ENCODE measurements at places on chromosomes 12 and 14. TPM values are rescaled to one million over a fixed set of nuclear protein-coding genes. Genes with fewer than 3 reads are reported as not detected.
A peak's percentile ranks its signal among the peaks of the same experiment; 100 is the strongest.

The TBX5 gene
- 30.7 TPM for total RNA-seq

The RAPGEF3 gene
- 43.5 TPM for total RNA-seq

DNA sequence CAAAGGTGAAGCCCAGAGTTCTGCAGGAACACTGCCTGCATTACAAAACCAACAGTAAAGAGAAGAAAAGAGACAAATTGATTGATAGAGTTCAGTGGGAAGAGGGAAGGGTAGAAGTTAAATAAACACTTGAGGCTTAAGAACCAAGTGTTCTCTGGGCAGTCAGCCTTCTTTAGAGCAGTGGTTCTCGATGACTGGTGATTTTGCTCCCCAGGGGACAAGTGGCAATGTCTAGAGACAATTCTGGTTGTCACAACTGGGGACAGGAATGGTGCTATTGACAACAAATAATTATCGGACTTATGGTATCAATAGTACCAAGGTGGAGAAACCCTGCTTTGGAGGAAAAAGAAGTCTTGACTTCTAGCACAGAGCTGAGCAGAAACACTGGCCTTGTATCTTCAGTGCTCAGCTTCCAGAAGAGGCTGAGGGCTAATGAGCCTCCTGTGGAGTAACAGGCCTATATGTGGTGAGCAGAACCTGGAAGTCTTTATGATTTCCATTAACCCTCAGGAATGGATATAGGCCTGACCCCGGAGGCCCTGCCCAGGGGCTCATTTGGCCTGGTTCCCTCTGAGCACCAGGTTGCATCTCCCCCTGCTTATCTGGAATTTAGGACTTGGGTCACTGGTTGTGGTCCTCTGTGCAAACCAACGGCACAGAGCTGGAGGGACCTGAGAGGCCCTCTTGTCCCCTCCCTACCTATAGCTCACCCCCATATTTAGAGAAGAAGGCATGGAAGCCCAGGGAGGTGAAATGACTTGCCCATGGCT is 204.6 kb upstream of the PWP1 start:
- H3K27me3 ChIP-seq, result no peaks in the 10 kb centered on the region
- no peaks in the 10 kb centered on the region for H3K36me3 ChIP-seq
- DNase-seq, result no peak
- no peaks in the 10 kb centered on the region for H3K4me1 ChIP-seq
- no peak overlapping the region for H3K4me3 ChIP-seq

- no peak for DNase-seq
- no peaks in the 10 kb centered on the region for H3K36me3 ChIP-seq
- H3K27me3 ChIP-seq, result no peaks in the 10 kb centered on the region
- no peak overlapping the region for H3K4me3 ChIP-seq
- H3K4me1 ChIP-seq, result no peaks in the 10 kb centered on the region
These were observed 117.2 kb downstream of the TMX1 start for GRCh38 chr14:51357250-51357649.

- H3K4me1 ChIP-seq, result peaks cover 19% of the 10 kb centered on the region
- no peak overlapping the region for H3K27ac ChIP-seq
- DNase-seq, result peak; percentile 24
- no peak overlapping the region for H3K4me3 ChIP-seq
- H3K27me3 ChIP-seq, result no peaks in the 10 kb centered on the region
- no peaks in the 10 kb centered on the region for H3K36me3 ChIP-seq
These were observed 338.1 kb upstream of the TMEM132C start for GRCh38 chr12:127928615-127929571.
